Posterior vena cava (tissue), 2 donors: ENCODE measurements at places on chromosomes 13 and 19. TPM values are rescaled to one million over a fixed set of nuclear protein-coding genes. Genes with fewer than 3 reads are reported as not detected.

PTGIR gene
- total RNA-seq, result 17.3 TPM

DACT3 gene
- 122 TPM for total RNA-seq

NBEA gene
- total RNA-seq, result 12.7 TPM

DPF1 gene
- 0.65 TPM for total RNA-seq

UBE2L5 gene
- 1.2 TPM for total RNA-seq

CD22 gene
- total RNA-seq, result 5.6 TPM

ZNF570 gene
- 6.2 TPM for total RNA-seq

SERPINE3 gene
- not detected for total RNA-seq

ZNF541 gene
- 0.24 TPM for total RNA-seq

BCAM gene
- total RNA-seq, result 53.8 TPM

COL4A1 gene
- 1,061 TPM for total RNA-seq

FAM124A gene
- 6.2 TPM for total RNA-seq

SIGLECL1 gene
- total RNA-seq, result not detected

COMP gene
- total RNA-seq, result 403 TPM

FFAR2 gene
- 0.95 TPM for total RNA-seq

ADGRL1 gene
- total RNA-seq, result 25.8 TPM

DNA sequence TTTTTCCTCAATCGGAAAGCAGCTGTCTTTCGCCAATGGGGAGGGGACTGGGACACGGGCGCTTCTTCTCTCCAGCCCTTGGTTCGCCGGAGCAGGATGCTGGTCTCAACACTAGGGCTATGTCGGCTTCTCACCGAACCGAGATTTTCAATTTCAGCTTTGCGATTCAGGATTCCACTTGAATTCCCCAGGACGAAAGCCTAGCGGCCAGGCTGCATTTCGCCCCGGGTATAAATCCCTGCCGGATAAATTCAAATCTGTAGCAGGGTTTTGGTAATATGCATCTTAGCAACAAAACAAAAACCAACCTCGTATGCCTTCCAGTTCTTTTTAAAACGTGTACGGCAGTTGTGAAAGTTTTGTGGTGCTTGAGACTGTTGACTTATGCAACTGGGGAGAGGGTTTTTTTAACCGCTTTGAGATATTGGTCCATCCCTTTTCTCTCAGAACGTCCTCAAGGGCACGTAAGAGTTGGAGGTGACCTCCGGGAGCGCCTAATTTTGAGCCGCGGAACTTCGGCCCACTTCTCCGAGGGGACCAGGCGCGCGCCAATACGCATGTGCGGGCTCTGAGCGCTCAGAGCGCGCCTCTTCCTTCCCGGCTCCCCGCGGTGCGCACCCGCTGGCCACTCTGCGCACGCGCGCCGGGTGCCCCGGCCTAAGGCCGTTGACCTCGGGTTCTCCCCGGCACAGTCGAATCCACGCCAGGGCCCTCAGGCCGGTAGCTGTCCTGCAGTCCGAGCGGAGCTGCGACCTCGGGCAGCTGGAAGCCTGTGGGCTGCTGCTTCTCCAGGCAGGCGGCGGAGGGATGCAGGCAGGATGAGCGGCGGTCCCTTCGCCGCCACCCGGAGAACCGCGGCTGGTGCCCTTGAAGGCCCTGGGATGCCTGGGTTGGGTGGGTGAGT, 7.6 kb downstream of the POU4F1 start:
- DNase-seq, result no peak

- DNase-seq, result no peak
These were observed 3.2 kb downstream of the ZNF699 start for GRCh38 chr19:9306443-9306842.

- DNase-seq, result no peak
These were observed 80.5 kb downstream of the FOXO1 start for GRCh38 chr13:40585911-40586471.

GRCh38 chr13:20521364-20522115, 4.1 kb downstream of the CRYL1 start:
- no peak for DNase-seq

GRCh38 chr13:65946387-65946786, 1283.7 kb downstream of the PCDH9 start:
- no peak for DNase-seq

DNA sequence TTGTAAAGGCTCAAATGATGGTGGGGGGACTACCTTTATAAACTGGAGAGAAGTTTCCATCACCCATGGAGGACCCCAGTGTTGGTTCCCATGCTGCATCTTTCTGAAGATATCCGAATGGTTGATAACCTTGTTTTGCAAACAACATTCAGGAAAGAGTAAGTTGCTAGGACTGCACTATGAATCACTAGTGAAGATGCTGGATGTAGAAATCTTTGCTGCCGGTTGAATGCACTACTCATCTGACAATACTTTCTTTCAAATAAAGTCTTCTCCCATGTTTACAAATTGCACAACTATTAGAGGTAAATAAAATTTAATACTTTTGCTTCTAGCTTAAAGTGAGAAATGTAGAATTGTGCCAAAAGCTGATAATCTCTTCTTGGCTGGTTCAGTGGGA, 198.4 kb upstream of the SLITRK6 start:
- no peak for DNase-seq

GRCh38 chr13:98537740-98538139, 39.2 kb downstream of the STK24 start:
- no peak for DNase-seq

DNA sequence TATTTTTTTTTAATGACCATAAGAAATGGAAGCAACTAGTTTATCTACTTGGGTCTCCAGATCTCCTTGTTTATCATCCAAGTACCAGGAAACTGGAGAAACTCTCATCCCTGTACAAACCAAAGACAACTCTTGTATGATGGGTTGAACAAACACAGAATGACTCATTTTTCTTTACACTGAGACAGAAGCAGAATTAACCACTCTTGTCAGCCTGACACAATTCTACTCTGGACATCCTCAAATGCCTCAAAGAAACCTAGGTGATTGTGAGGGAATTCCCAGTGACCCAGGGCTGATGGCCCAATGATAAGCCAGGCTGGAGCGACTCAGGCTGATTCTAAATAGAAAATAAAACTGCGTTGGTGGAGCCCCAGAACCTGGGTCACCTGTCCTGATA, 151.5 kb downstream of the ZNF737 start:
- no peak for DNase-seq

DNA sequence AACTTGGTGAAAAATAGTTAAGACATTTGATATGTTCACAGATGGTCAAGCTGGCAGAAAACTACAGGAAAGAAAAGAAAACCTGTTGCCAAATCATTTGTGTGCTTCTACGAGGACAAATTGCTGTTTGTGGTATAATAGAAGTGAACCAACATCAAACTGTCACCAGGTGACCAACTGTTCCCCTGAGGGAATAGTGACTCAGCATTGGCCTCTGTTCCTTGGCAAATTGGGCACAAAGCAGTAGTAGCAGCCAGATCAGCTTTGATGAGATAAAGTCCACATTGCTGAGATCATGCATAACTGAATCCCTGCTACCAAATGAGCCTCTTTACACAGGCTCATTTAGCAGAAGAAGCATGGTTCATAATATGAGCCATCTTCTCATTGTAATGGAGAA, 103.5 kb downstream of the POSTN start:
- no peak for DNase-seq

DNA sequence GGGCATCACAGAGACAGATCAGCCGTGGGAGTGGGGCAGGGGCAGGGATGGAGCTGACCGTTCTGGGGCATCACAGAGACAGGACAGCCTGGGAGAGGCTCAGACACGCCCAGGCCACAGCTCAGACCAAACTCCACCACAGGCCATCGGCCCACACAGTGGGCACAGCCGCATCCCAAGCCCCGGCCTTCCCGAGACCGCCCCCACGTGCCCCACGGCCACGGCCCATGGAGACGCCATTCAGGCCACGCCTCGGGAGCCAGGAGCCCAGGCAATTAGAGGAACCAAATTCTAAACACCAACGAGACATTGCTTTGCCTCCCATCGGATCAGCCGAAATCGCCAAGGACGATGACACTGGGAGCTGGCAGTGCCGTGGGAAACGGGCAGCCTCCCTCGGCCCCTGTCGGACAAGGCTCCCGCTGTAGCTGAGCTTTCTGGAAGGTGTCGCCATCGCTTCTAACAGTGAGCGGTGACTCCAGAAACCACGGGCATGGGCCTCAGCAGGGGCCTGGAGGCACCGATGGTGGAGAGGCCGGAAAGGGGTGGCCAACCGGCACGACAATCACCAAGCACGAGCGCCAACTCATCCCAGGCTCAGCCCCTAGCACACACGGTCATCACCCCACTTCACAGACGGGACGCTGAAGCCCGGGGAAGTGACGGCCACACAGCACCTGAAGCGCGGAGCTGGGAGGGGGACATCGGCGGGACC, 2.4 kb downstream of the PIP5K1C start:
- DNase-seq, result no peak

- DNase-seq, result no peak
These were observed 106.5 kb upstream of the OXGR1 start for GRCh38 chr13:97100821-97101220.

DNA sequence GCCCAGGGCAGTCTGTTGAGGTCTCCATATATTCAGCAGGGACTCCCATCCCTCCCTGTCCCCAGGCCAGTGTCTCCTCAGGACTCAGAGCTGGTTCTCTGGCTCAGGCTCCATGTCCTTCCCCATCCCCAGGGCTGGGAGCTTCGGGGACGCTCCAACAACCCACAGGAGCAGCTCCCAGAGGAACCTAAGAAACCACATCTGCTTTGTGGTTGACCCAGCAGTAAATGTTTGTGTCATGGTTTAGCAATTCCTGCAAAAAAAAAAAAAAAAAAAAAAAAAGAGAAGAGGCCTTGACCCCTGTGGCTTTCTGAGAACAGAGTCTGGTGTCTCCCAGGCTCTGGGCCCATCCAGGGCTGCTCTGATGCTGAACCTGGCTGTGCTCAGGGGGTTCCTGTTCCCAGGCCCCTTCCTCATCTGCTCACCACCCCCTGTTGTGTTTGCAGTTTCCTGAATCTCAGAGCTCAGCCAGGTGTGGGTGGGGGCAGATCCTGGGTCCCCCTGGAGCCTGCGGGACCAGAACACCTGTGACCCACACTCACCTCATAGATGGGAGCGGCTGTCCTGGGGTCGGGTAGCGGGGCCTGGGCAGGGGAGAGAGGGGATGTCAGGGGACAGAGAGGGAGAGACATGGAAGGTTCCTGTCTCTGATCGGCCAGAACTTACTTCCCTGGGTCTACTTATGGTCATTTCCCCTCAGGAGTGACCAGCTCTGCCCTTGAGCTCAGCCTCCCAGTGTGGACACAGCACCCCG, 25.2 kb upstream of the CEACAM1 start:
- no peak for DNase-seq

GRCh38 chr19:47106821-47107201, 6.8 kb downstream of the ZC3H4 start:
- DNase-seq, result no peak

DNA sequence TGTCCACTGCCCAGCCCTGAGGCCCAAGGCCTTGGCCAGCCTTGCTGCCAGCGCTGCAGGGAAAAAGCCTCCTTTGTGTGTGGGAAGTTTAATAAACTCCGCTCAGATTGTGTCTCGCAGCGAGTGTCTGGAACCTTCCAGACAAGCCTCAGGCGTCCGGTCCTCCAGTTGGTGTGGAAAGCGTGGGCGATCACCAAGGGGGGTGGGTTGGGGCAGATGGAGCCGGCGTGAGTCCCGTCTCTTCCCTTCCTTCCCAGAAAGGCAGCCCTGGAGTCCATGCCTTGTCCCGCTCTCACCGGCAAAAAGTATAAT, 4.6 kb downstream of the STK11 start:
- DNase-seq, result no peak

DNA sequence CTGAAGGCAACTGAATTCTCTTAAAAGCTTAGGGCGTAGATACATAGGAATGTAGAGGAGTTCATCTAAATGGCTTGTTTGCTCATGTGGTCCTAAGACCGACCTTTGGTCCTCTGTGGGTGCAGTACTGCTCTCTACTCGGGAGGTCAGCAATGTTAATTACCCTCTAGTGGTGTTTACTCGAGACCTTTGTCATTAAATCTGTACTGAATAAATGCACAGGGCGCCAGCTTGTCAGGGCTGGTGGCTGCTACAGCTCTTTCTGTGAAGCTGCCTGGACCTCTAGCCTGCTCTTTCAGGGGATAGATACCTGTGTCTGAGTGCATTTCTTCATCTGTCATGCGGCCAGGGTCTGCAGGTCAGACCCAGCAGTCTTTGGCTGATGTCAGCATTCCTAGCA, 29.2 kb upstream of the MPHOSPH8 start:
- no peak for DNase-seq

DNA sequence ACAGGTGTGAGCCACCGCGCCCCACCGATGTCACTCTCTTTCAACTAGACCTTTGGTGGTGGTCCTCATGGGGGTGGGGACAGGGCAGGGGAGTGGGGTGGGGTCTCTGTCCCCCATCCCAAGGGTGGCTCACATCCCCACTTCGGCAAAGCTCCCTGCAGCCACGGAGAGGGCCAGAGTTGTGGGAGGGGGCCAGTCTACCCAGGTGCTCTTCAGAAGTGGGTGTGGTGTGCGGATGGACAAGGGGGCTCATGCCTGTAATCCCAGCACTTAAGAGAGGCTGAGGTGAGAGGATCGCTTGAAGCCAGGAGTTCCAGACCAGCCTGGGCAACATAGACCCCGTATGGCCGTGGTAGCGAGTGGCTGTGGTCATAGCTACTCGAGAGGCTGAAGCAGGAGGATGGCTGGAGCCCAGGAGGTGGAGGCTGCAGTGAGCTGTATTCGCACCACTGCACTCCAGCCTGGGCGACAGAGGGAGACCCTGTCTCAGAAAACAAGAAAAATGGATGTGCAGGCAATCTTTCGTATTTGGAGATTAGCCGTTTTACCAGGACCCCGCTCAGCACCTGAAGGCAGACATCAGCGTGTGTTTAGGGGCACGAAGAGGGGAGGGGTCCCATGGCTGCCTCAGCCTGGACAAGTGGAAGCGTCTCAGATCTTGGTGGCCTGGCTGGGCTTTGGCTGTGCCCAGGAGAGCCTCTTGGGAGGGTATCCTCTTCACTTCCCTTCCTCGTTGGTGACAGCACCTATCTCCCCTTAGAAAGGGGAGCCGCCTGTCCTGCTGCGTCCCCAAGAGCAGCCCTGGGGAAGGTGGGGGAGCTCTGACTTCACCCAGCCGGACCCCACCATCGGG, 846 bp downstream of the TGFBR3L start:
- no peak for DNase-seq

DNA sequence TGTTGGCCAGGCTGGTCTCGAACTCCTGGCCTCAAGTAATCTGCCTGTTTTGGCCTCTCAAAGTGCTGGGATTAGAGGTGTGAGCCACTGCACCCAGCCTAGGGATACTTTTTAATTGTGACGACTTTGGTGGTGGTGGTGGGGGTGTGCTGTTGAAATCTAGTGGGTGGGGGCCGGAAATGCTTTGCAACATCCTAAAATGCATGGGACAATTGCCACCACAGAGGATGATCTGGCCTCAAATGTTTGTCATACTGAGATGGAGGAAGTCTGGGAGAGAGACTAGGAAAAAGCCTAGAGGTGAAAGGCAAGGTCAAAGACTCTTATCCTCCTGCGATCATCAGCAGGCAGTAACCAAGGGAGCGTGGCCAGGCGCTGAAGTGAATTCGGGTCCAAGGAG, 1.4 kb downstream of the NWD1 start:
- no peak for DNase-seq
